ENCODE measurements at places on chromosomes 3 and 15. TPM values are rescaled to one million over a fixed set of nuclear protein-coding genes. Genes with fewer than 3 reads are reported as not detected.

Gene TIGIT
- total RNA-seq, result 0.28 TPM

DNA sequence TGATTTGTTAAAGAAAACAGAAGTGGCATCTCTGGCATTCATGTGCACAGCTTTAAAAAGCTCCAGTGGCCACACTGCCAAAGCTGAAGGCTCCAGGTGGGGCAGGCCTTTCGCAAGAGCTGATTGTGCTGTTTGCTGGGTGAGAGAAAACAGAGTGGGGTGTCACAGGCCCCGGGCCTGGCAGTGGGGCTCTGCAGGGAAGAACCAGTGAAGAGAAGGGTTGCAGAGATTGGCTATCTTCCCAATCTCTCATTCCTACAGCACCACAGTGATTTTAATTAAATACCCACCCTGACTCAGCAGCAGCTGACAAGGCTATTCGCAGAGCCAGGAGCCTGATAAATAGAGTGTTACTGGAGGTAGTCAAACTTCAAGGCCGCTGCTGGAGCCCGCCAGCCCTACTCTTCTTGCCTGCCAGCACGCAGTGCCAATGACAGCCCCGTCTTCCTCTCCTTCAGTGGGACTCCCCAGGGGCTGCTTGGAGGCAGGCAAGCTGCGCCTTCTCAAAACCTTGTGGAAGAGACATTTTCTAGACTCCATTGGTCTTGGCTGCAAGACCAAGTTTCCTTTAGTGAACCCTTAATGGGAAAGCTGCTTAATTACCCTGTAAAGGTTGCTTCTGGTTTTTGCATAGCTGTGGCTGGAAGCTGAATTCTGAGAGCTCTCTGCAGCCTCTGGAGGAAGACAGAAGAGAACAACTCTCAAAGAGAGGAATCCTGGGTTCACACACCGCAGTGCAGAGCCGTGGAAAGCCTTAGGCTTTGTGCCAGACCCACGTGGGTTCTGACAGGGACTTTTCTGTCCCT is 225.8 kb upstream of the SLCO3A1 start:
- no peak overlapping the region for H3K27ac ChIP-seq
- H3K4me3 ChIP-seq, result no peak overlapping the region
- no peaks in the 10 kb centered on the region for H3K36me3 ChIP-seq
- no peak for DNase-seq

DNA sequence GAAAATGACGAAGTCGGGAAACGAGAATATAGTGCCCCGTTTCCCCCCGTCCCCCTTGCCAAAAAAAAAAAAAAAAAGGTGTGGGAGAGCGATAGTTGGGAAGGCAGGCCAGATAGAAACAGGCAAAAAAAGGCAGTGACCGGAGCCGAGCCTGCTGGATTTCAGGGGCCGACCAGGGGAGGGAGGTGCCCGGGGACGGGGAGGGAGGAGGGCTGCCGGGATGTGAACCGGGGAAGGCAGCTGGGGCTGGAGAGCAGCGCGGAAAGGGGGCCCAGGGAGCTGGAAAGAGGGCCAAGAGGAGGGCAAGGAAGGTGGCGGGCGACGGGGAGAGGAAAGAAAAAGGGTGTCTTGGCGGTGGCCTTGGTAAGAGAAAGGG is 837 bp downstream of the LRRN1 start:
- no peaks in the 10 kb centered on the region for H3K27me3 ChIP-seq
- no peaks in the 10 kb centered on the region for H3K4me1 ChIP-seq
- no peak overlapping the region for H3K27ac ChIP-seq
- no peak for DNase-seq
- peak overlapping the region; percentile 35 for H3K4me3 ChIP-seq

- no peak for DNase-seq
- H3K4me3 ChIP-seq, result no peak overlapping the region
- no peak overlapping the region for H3K27ac ChIP-seq
- H3K36me3 ChIP-seq, result no peaks in the 10 kb centered on the region
- no peaks in the 10 kb centered on the region for H3K4me1 ChIP-seq
Measured at GRCh38 chr15:57189466-57189865, 186.8 kb upstream of the CGNL1 start.

Gene TGM5
- not detected for total RNA-seq
